ENCODE measurements at places on chromosomes 2 and 18. TPM values are rescaled to one million over a fixed set of nuclear protein-coding genes. Genes with fewer than 3 reads are reported as not detected.

RBM44 gene
- 0.60 TPM for total RNA-seq

INHA gene
- total RNA-seq: not detected

SERPINB10 gene
- total RNA-seq: not detected

KIAA2012 gene
- total RNA-seq: not detected

SLC19A3 gene
- total RNA-seq: not detected

CD8B2 gene
- 0.64 TPM for total RNA-seq

SPEG gene
- 11.8 TPM for total RNA-seq

UGT1A3 gene
- not detected for total RNA-seq

ANKRD36 gene
- 58.0 TPM for total RNA-seq

DNA sequence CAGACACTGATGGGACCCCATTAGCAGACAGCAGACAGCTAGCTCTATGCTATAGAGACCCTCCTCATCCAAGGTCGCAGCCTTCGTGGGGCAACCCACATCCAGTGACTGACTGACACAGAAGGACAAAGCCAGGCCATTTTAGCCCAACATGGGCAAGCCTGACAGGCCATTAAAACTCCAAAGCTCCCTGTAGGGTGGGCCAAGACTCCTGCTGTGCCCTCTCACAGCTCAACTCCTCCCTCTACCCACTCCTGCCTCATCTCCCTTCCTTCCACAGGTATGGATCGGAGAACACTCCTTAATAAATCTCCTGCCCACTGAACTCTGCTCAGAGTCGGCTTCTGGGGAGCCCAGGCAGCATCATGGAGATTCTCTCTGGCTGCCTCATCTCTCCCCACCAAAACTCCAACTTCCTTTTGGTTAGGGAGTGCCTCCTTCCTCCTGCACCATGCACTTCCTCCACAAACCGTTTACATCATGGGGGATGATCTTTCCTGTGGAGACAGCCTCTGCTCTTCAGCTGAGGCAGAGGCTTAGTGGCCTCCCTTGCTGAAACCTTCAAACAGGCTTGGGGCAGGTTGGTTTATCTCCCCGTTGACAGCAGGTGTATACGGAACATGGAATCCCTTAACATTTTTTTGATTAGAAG lies 86.5 kb downstream of the ACTR3 start:
- DNase-seq: no peak
- no peak overlapping the region for H3K27ac ChIP-seq
- H3K4me3 ChIP-seq: no peak overlapping the region
- no peaks in the 10 kb centered on the region for H3K27me3 ChIP-seq
- H3K4me1 ChIP-seq: peaks cover 4% of the 10 kb centered on the region

DNA sequence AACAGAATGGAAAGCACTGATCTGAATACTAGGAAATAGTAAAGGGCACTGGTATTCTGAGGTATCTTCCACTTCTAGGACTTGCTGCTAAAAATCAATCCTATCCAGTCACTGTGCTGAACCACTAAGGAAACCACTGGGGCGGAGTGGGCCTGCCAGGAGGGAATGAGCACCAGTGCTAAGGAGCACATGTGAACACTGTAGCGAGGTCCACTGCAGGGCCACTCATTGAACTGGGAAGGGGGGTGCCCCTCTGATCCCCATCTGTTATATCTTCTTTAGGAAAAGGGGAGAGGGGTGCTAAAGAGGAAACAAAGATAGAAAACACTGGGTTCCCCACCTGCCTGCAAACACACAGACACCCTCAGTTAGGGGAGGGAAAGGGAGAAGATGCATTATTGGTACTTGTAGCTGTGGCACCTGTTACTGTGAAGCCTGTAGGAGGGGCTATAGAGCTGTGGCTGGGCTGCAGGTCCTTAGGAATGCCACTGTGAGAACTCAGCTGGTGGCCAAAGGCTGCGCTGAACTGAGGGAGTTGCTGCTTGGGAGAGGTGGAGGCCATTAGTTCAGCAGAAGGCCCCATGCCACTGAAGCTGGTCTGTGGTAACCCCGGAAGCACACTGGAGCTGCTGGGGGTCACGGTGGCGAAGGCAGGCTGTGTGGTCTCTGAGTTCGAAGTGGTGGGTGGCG lies 81.8 kb downstream of the INO80D start:
- H3K4me3 ChIP-seq: no peak overlapping the region
- H3K4me1 ChIP-seq: no peaks in the 10 kb centered on the region
- no peaks in the 10 kb centered on the region for H3K27me3 ChIP-seq
- peak; percentile 10 for DNase-seq

DNA sequence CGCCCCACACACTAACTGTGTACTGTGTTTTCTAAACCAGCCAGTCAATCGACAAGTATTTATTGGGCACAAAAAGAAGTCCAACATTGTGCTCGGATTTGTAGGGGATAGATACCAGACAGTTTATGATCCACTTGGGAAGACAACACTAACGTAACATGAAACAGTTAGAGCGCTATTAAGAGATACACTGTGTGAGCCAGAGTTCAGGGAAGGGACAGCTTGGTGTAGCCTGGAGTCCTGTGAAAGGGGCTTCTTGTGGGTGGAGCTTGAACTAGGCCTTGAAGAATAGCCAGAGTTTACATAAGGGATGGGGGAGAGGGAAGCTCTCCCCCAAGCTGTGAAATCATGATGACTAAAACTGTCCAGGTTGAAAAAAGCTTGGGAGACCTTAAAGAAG lies 176.4 kb upstream of the TCF4 start:
- DNase-seq: no peak
- no peaks in the 10 kb centered on the region for H3K27me3 ChIP-seq
- no peaks in the 10 kb centered on the region for H3K4me1 ChIP-seq
- H3K27ac ChIP-seq: no peak overlapping the region

- no peak for DNase-seq
- no peak overlapping the region for H3K27ac ChIP-seq
- no peaks in the 10 kb centered on the region for H3K4me1 ChIP-seq
- H3K4me3 ChIP-seq: no peak overlapping the region
- no peaks in the 10 kb centered on the region for H3K36me3 ChIP-seq
Measured at GRCh38 chr18:24923138-24923537, 428.8 kb downstream of the ZNF521 start.

DNA sequence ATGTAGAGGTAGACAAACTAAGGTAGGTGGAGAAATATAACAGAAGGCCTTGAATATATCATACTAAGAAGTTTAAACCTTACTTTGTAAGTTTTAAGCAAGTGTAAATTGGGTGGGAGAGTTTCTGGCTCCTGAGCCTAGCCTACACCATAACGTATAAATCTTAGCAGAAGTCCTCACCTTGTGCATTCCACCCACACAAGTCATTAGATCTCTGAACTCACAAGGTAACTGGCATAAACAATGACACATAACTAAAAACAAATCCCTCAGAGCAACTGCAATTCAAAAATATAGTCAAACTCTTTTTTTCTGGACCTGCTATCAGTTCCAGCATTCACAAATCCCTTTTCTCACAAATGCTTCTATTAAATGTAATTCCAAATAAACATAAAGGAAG lies 9.4 kb downstream of the REV1 start:
- DNase-seq: no peak
- no peak overlapping the region for H3K4me3 ChIP-seq
- H3K4me1 ChIP-seq: peaks cover 12% of the 10 kb centered on the region
- H3K27me3 ChIP-seq: no peaks in the 10 kb centered on the region
- H3K36me3 ChIP-seq: no peaks in the 10 kb centered on the region
- no peak overlapping the region for H3K27ac ChIP-seq

DNA sequence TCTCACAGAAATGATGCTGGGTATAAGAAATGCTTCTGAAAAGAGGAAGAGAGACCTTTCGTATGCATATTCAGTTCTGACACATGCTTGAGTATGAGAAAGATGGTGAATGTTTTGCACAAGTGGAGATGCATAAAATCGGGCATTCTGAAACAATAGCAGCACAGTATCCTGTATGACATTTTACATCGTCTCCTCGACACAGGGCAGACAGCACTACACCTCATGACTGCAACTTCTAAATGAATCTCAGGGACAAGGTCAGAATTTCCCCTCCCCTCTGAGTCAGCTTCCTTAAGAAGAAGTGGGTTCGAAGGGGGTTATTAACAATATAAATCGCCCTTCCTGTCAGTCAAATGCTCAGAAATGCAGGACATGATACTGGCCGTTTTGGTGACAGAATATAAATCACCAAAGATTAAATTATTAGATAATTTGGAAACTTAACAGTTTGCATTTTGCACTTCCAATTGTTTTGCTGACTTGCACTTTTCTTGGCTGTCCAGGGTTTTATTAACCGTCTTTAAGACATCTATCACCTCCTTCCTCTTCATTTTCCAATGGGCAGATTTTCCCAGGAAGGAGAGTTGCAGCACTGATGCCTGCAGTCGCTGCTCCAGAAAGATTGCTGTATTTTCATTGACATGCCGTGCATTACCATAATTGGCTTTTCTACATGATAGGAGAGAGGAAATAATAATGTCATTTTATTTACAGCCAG lies 57.2 kb downstream of the TSHZ1 start:
- H3K4me1 ChIP-seq: peaks cover 10% of the 10 kb centered on the region
- H3K36me3 ChIP-seq: no peaks in the 10 kb centered on the region

DNA sequence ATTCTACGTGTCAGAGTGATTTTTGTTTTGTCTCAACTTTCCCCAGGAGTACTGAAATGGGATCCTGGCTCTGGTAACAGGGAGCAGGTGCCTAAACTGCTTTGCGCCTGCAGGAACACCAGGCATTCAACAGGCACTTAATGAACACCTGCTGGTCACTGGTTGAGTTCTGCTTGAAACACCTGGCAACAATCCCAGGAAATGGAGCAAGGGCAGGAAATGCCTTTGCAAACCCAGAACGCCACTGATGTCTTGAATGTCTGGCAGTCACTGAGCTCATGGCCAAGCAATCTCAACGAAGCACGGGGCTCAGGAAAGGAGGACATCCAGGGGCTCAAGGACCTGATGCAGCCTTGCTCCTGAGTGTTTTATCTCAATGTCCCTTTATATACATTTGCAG lies 360.0 kb upstream of the RAB6C start:
- no peaks in the 10 kb centered on the region for H3K36me3 ChIP-seq
- no peak overlapping the region for H3K4me3 ChIP-seq
- no peaks in the 10 kb centered on the region for H3K27me3 ChIP-seq
- H3K27ac ChIP-seq: no peak overlapping the region
- no peaks in the 10 kb centered on the region for H3K4me1 ChIP-seq
- no peak for DNase-seq

DNA sequence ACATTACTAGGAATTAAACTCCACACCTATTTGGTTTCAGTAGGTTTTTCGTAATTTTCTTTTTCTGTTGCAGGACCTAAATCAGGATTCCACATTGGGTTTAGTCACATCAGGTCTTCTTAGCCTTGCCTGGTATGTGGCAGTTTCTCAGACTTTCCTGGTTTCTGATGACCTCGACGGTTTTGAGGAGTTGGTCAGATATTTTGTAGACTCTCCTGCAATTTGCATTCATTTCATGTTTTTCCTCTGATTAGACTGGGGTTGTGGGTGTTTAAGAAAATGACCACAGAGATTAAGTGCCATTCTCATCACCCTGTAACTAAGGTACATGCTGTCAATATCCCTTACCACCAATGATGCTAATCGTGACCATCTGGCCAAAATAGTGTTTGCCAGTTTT lies 97.3 kb upstream of the ST6GAL2 start:
- no peak for DNase-seq
- H3K27me3 ChIP-seq: no peaks in the 10 kb centered on the region
- H3K36me3 ChIP-seq: no peaks in the 10 kb centered on the region

GRCh38 chr2:189486237-189486770 lies 45.0 kb downstream of the WDR75 start:
- DNase-seq: no peak
- no peak overlapping the region for H3K27ac ChIP-seq
- H3K36me3 ChIP-seq: no peaks in the 10 kb centered on the region

- no peaks in the 10 kb centered on the region for H3K36me3 ChIP-seq
- H3K27ac ChIP-seq: no peak overlapping the region
- no peak overlapping the region for H3K4me3 ChIP-seq
- no peaks in the 10 kb centered on the region for H3K27me3 ChIP-seq
- no peak for DNase-seq
Measured at GRCh38 chr2:234793212-234793785, 158.5 kb upstream of the SH3BP4 start.

- DNase-seq: no peak
- H3K4me3 ChIP-seq: no peak overlapping the region
- no peaks in the 10 kb centered on the region for H3K27me3 ChIP-seq
- no peak overlapping the region for H3K27ac ChIP-seq
- H3K4me1 ChIP-seq: no peaks in the 10 kb centered on the region
- H3K36me3 ChIP-seq: no peaks in the 10 kb centered on the region
Measured at GRCh38 chr2:60320724-60321123, 232.7 kb downstream of the BCL11A start.

DNA sequence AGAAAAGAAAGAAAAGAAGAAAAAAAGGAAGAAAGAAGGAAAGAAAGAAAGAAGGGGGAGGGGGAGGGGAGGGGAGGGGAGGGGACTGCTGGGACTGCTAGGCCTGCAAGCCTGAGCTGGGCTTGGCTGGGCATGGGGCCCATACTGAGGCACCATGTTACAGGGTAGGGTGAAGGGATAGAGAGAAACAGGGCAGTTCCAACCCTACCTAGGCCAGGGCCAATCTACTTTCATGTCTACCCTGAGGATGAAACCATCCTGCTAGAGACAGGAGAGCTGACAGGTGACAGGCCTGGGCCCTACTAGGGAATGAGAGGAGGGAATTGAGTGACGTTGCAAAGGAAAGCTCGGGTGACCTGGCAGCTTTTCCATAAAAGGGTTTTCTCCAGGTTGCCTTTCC lies 41.7 kb downstream of the TEX44 start:
- no peak overlapping the region for H3K4me3 ChIP-seq
- H3K27ac ChIP-seq: no peak overlapping the region
- no peaks in the 10 kb centered on the region for H3K4me1 ChIP-seq
- DNase-seq: no peak

- no peaks in the 10 kb centered on the region for H3K4me1 ChIP-seq
- no peak overlapping the region for H3K27ac ChIP-seq
- no peaks in the 10 kb centered on the region for H3K27me3 ChIP-seq
Measured at GRCh38 chr2:63796366-63796765, 45.3 kb upstream of the UGP2 start.

DNA sequence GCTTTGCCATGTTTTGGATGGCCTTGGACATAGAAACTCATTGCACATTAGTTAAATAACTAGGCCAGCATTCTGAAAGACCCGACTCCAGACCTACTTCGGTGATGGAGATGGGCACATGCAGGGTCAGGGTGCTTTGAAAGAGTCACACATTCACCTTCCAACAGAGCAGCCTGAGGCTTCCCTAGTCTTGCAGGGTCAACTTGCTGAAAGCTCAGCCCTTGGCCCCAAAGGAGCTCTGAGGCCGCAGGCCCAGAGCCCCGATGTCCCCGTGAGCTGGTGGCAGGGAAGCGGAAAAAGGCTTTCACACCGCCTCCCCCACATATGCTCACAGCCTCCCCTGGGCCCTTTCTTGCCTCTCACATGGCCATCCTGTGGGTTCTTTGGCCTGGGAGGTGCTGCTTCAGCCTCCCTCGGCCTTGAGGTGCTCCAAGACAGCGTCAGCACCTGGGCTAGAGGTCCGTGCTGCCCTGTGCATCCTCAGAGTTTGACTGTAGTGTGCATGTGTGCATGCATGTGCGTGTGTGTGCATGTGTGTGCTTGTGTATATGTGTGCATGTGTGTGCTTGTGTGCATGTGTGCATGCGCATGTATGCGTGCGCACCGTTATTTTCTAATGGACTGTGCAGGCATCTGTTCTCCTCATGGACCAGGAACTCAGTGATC lies 21.6 kb downstream of the LDLRAD4 start:
- H3K4me3 ChIP-seq: no peak overlapping the region
- H3K4me1 ChIP-seq: no peaks in the 10 kb centered on the region
- no peaks in the 10 kb centered on the region for H3K27me3 ChIP-seq
- H3K27ac ChIP-seq: no peak overlapping the region
- no peaks in the 10 kb centered on the region for H3K36me3 ChIP-seq
- no peak for DNase-seq

- no peaks in the 10 kb centered on the region for H3K36me3 ChIP-seq
- no peak overlapping the region for H3K27ac ChIP-seq
- no peak overlapping the region for H3K4me3 ChIP-seq
Measured at GRCh38 chr2:179417436-179417949, 152.9 kb upstream of the SESTD1 start.
